ENCODE measurements at places on chromosomes 11 and 22.

DNA sequence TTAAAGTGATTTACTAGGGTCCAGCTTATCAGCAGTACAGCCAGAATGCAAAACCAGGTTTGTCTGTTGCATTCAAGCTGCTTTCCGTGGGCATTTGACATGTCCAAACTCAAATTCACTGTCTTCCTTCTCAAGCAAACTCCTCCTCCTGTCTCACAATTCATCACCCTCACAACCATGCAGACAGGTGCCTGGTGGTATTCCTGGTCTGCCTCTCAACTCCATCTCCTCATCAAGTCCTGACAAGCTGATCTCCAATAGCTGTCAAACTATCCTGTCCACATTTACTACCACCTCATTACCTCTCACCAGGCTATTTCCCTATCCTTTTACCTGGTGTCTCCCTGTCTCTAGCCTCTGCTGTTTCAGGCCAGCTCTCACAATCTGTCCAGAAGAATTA lies 49.1 kb upstream of the LYVE1 start:
- no peak for DNase-seq

DNA sequence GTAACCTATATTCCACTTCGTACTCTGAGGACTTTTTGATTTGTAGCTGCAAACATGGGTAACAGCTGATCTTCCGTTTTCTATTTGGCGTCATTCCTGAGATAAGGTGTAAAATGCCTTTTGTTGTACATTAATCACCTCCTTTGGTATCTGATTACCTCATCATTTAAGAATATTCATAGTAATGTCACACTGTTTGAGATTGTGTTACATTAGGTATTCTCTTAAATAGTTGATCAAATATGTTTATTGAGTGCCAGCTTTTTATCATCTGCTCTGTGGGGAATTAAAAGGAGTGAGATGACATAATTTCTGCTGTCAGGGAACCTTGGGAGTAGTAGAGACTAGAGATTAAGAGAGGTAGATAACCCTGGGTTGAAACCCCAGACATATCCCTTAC lies 5.9 kb downstream of the NCAM1 start:
- DNase-seq: no peak

GRCh38 chr22:43077121-43077877 lies 11.9 kb downstream of the TTLL1 start:
- DNase-seq: no peak

DNA sequence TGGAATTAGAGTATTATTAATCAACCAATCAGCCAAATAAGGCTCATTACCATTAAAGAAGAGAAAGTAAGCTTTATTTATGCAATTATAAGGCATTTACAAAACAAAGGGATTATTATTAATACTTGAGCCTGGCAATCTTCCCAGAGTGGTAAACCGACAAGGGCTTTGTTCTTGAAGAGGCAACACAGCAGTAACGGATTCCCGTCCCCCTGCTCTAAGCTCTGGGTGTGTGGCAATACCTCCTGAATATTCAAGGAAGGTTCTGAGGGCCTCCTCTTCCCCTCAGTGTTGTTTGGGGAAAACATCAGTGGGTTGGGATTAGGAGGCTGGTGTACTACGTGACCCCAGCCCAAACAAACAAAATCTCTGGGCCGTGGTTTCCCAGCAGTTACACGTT lies 176.5 kb downstream of the TENM4 start:
- DNase-seq: no peak

GRCh38 chr11:10032935-10033334 lies 261.1 kb downstream of the SBF2 start:
- DNase-seq: no peak

DNA sequence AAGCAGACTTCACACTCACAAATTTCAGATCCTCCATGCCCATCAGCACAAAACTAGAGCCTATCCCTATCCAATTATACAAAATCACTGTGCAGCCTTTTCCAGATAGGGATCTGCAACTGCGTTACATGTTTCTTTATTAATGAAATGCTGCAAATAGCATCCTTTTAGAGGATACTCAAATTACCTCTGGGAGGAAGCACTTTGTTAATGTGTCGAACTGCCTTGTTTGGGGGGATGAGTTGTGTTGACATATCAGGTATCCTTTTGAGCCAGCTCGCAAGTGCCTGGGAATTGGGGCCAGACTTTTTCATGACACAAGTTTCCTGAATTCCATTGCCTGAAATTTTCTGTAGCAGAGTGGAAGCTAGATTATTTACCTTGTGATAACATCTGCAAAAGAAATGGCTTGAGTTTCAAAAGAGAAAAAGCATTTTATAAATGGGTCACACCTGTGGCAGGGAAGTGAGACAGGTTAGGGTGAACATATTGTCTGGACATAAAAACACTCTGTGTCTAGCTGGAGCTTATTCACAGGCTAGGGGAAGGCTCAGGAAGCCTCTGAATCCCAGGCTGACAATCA lies 299.1 kb upstream of the MTNR1B start:
- no peak for DNase-seq

All from stomach (tissue), 19 donors.